ENCODE measurements at places on chromosomes 6 and 20.

GRCh38 chr20:44001667-44002596, 87.3 kb downstream of the TOX2 start:
- DNase-seq: no peak

GRCh38 chr20:52404671-52405070, 213.1 kb upstream of the ZFP64 start:
- no peak for DNase-seq

DNA sequence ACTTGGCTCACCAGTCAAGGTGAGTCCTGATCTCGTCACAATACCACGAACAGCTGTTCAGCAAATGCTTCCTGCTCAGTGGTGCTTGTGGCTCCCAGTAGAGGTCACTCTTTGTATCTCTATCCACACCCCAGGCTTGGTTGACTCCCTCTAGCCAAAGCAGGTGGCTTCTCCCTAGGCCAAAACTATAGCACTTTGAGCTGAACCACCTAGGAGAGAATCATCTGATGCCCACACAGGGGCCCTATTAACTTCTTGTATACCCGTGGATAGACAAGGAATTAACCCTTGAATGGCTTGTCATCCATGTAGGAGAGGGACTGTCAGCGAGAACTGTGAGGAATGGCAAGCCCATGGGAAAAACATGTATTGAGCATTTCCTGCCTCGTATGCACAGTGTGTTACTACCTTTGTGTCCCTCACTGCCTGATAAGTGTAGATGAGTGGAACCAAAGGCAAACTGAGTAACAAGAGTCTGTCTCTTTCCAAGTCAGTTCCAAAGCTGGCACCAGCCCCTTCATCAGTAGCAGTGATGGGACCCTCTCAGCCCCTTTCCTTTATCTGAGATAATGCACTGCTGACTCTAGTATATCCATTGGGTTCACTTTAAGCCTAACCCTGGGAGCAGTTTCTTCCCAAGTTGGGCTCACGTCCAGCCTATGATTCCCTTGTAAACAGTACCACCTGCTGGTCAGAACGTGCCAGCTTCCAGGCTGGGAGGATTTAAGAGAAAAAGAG, 42.5 kb downstream of the EIF2S2 start:
- peak; percentile 88 for DNase-seq

DNA sequence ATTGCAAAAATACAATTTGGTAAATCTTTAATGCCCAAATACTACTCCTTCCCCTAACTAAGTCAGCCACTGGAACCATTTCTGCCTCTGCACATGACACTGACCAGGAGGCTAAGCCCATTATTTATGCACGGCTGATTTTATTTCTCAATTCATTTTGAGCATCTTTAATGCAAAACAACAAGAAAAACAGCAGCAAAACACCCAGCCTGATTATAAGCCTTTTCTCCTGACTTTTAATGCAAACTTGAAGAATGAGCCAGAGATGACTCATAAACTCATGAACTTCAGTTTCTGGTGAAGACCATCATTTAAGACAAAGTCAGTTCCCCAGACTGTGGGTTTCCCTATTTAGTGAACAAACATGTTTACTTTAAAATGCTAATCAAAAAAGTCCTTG, 51.6 kb downstream of the CYP24A1 start:
- DNase-seq: peak; percentile 6

- DNase-seq: no peak
Observed at GRCh38 chr6:897528-898207, 204.7 kb upstream of the EXOC2 start.

DNA sequence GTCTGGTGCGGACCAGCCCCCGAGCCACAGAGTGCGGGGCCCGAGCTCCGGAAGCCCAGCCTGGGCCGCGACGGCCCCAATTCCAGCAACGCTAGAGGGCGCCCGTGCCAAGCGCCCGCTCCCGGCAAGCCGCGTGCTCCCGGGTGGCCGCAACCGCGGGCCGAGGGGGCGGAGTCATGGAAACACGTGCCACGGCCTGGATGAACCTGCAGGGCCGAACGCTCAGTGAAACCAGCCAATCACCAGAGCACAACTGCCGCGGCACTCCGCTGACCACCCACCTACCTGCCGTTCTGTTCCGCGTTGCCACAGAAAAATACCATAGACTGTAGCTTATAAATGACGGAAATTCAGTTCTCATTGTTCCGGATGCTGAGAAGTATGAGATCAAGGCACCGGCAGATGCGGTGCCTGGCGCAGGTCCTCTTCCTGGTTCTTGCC, 85.7 kb upstream of the FOXC1 start:
- DNase-seq: peak; percentile 81

GRCh38 chr20:24676978-24677370, 207.5 kb downstream of the SYNDIG1 start:
- DNase-seq: no peak

Data from lung microvascular endothelial cell (primary cell).